ENCODE measurements at places on chromosomes 1 and 21. TPM values are rescaled to one million over a fixed set of nuclear protein-coding genes. Genes with fewer than 3 reads are reported as not detected.
A peak's percentile ranks its signal among the peaks of the same experiment; 100 is the strongest.

DNA sequence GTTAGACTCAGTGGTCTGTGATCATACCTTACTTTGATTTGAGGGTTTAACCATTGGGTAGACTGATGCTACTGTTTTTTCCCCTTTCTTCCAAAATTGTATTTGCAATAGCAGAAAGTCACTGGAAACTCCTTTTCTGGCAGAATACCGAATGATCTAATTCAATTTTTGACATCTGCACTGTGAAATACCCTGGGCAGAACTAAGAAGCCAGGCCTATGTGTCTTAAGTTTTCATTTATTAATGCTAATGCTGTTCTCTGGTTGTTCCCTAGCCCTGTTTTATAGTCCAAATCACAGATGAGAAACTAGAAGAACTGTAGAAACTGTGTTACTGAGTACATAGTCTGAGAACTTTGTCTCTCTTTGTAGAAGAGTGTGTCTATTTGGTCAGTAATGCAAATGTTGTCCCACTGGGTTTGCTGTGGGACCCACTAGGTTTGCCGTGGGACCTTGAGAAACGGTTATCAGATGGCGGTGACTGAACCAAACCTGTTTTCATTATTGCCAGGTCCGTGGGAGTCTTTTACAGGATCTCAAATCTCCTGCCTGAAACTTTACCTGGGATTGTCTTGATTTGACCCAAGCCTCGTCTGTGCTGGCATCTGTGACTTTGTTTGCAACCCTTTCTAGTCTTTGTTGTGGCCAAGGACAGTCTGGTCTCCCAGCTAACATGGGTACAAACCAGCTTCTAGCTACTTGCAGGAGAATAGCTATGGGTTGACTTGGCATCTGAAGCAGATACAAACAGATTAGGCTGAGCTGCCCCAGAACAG, 41.4 kb downstream of the PEX14 start:
- peaks cover 65% of the 10 kb centered on the region for H3K4me1 ChIP-seq
- no peaks in the 10 kb centered on the region for H3K27me3 ChIP-seq

DNA sequence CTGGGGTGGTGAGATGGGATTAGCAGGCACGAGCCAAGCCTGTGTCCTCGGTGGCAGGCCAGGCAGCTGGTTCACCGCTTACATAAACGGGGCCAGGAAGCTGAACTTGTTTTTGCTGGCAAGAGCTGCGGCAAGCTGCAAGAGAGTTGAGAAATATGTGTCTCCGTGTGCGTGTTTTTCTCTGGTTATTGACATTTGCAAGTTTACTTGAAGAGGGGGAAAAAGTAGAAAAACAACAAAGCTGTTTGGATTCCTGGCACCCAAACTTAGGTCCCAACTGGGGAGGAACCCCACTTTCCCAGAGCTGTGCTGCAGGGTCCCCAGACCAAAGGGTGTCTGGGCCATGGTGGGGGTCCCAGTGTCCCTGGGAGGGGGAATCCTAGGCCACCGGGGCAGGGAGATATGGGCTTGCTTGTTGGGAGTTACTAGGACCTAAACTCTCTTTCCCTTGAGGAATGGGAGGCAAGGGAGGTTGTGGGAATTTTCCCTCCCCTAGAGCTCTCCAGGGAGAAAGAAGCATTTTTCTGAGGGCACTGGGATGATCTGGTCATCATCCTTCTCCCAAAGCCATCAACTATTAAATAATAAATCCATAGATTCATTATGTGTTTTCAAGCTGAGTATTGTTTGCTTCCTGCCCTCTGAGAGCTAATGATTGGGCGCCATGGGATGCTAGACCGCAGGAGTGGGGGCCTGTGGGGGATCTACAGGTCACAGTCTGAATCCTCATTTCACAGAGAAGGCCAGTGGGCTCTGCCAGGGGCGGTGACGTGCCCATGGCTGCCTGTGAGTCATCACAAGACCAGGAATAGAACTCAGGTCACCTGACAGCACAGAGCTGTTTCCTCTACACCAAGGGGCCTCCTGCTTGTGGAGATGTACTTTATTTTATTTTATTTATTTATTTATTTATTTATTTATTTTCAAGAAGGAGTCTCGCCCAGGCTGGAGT, 14.8 kb downstream of the IL6R start:
- H3K27ac ChIP-seq, result peak overlapping the region; percentile 89
- H3K36me3 ChIP-seq, result no peaks in the 10 kb centered on the region
- H3K4me3 ChIP-seq, result peak overlapping the region; percentile 54
- peaks cover 87% of the 10 kb centered on the region for H3K4me1 ChIP-seq
- no peaks in the 10 kb centered on the region for H3K27me3 ChIP-seq
- DNase-seq, result peak; percentile 88

DNA sequence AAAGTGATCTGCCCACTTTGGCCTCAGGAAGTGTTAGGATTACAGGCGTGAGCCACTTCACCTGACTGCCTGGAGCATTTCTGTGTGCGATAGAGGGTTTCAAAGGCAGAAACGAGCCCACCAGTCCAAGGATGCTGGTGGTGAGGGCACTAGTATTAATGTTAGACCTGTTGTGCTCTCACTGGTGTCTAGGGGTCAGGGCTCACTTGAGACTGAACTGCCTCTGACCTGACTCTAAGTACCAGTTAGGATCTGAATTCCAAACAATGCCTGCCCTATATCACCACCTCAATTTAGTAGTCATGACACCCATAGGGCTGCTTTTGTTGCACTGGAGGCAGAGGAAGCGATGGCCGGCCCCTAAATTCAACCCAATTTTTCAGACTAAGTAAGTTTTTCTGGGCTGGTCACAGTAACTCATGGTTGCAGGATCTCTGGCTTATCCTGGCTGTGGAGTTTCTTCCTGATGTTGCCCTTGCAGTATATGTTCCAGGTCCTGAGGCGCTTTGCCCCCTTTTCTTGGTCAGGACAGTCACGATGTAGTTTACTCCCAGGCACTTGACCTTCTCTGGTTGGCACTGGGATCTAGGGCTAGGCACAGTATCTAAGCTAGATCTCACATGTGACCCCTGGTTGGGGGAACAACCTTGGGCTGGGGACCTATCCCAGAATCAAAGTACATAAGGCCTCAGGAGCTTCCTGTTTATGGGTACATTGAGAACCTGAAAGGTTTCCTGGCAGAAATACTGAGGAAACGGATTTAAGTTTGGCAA, 4.5 kb downstream of the CCDC17 start:
- no peaks in the 10 kb centered on the region for H3K4me1 ChIP-seq
- peak overlapping the region; percentile 54 for H3K27ac ChIP-seq
- no peaks in the 10 kb centered on the region for H3K27me3 ChIP-seq
- H3K36me3 ChIP-seq, result peaks cover 34% of the 10 kb centered on the region

COL6A1 gene
- 0.39 TPM for total RNA-seq

DNA sequence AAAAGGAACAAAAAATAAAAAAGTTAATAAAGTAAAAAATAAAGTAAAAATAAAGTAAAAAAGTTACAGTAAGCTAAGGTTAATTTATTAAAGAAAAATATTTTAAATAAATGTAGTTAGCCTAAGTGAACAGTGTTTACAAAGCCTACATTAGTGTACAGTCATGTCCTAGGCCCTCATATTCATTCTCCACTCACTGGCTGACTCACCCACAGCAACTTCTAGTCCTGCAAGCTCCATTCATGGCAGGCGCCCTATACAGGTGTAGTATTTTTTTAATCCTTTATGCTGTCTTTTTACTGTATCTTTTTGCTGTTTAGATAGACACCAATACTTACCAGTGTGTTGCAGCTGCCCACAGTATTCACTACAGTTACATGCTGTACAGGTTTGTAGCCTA, 12.4 kb downstream of the ADAR start:
- H3K36me3 ChIP-seq, result peaks cover 66% of the 10 kb centered on the region
- H3K4me3 ChIP-seq, result no peak overlapping the region
- peaks cover 16% of the 10 kb centered on the region for H3K4me1 ChIP-seq
- no peaks in the 10 kb centered on the region for H3K27me3 ChIP-seq
- no peak for DNase-seq
- H3K27ac ChIP-seq, result no peak overlapping the region

FAM72B gene
- 26.6 TPM for total RNA-seq

DNA sequence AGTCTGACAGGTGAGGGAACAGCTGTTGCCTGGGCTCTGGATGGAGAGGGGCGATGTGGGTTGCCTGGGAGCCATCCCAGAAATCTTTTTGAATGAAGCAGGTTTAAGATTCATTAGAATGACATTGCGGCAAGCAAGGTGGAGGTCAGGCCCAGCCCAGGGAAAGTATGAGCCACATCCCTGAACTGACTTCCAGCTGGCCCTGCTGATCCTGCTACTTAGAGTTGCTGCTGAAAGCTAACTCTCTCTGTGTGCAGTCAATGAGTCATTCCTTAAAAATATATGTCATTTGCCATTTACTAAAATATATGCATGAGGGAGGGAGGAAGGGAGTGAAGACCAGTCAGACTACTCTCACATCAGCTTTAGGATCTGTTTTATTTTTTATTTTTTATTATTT, 54.3 kb upstream of the RAB3GAP2 start:
- no peak overlapping the region for H3K4me3 ChIP-seq
- no peak for DNase-seq
- H3K4me1 ChIP-seq, result no peaks in the 10 kb centered on the region
- H3K27me3 ChIP-seq, result peaks cover 6% of the 10 kb centered on the region
- H3K36me3 ChIP-seq, result no peaks in the 10 kb centered on the region
- no peak overlapping the region for H3K27ac ChIP-seq

- H3K36me3 ChIP-seq, result no peaks in the 10 kb centered on the region
- DNase-seq, result no peak
- H3K4me3 ChIP-seq, result no peak overlapping the region
Measured at GRCh38 chr1:116105996-116106395, 5.2 kb upstream of the MAB21L3 start.

SPRR1A gene
- total RNA-seq, result not detected

DNA sequence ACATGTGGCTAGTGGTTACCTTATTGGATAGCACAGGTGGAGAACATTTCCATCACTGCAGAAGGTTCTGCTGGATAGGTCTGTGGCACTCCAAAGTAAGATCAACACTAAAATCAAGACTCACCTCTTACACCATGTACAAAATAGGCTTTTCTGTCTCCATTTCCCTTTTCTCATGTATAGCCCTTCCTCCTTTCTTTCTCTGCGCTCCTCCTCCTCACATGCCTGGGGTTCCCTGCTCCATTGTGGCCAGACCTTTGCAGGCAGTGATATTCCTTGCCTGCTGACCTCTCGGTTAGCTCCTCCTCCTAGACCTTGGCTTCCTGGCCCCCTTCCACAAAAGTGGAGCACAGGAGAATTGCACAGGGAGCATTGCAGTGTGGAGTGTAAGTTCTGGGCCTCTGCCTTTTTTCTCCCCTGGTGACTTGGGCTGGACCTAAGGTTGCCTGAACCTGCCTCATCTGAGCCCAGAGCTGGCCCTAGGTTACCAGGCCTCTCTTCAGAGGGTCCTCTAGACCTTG, 33.2 kb upstream of the RBM15 start:
- no peak for DNase-seq
- H3K36me3 ChIP-seq, result no peaks in the 10 kb centered on the region
- H3K27me3 ChIP-seq, result no peaks in the 10 kb centered on the region
- no peaks in the 10 kb centered on the region for H3K4me1 ChIP-seq
- H3K27ac ChIP-seq, result no peak overlapping the region

F5 gene
- total RNA-seq, result 51.1 TPM

- peak overlapping the region; percentile 84 for H3K4me3 ChIP-seq
- no peaks in the 10 kb centered on the region for H3K27me3 ChIP-seq
- H3K27ac ChIP-seq, result peak overlapping the region; percentile 100
- peak; percentile 60 for DNase-seq
- peaks cover 31% of the 10 kb centered on the region for H3K4me1 ChIP-seq
Measured at GRCh38 chr1:1206966-1207531, 657 bp upstream of the TNFRSF18 start.

DNA sequence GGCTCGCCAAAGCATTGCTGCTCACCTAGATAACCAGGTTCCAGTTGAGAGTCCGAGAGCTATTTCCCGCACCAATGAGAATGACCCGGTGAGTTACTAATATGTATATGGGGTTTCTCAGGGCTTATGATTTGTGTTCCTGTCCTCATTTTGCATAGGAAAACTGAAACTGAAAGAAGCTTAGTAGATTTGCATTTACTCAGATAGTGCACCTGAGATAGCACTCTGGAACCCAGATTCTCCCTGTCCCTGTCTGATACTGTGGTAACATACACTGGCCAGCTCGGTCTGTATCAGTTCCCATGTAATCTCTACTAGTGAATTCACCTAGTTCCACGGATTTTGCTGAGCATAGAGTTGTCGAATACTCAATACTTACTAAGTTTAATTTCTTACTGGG, 28.1 kb downstream of the DAP3 start:
- no peak for DNase-seq
- H3K36me3 ChIP-seq, result peaks cover 20% of the 10 kb centered on the region
- no peaks in the 10 kb centered on the region for H3K27me3 ChIP-seq
- H3K4me1 ChIP-seq, result peaks cover 13% of the 10 kb centered on the region
- no peak overlapping the region for H3K4me3 ChIP-seq

DNA sequence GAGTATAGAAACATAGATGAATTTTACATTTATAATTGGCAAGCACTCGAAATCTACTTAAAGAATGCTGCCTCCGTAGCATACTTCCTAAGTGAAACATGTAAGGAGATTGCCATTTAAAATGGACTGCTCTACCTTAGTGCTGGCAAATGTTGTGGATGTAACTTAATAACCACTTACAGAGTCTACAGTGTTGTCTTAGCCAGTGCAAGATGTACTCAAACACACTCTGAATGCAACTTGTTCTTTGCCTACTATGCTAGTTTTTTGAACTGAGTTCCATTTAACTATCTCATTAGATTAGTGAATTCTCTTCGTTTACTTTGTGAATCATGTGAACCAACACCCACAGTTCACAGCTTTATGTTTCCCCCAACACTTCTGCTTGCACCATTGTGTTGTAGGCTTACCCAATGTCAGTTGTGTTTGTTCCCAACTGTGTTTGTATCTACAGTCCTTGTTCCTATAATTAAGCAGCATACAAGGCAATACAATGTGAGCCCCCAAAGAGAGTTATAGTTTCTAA, 345.5 kb upstream of the LYPLAL1 start:
- no peaks in the 10 kb centered on the region for H3K4me1 ChIP-seq
- H3K36me3 ChIP-seq, result no peaks in the 10 kb centered on the region
- no peak overlapping the region for H3K27ac ChIP-seq
- H3K4me3 ChIP-seq, result no peak overlapping the region
- no peaks in the 10 kb centered on the region for H3K27me3 ChIP-seq

DNA sequence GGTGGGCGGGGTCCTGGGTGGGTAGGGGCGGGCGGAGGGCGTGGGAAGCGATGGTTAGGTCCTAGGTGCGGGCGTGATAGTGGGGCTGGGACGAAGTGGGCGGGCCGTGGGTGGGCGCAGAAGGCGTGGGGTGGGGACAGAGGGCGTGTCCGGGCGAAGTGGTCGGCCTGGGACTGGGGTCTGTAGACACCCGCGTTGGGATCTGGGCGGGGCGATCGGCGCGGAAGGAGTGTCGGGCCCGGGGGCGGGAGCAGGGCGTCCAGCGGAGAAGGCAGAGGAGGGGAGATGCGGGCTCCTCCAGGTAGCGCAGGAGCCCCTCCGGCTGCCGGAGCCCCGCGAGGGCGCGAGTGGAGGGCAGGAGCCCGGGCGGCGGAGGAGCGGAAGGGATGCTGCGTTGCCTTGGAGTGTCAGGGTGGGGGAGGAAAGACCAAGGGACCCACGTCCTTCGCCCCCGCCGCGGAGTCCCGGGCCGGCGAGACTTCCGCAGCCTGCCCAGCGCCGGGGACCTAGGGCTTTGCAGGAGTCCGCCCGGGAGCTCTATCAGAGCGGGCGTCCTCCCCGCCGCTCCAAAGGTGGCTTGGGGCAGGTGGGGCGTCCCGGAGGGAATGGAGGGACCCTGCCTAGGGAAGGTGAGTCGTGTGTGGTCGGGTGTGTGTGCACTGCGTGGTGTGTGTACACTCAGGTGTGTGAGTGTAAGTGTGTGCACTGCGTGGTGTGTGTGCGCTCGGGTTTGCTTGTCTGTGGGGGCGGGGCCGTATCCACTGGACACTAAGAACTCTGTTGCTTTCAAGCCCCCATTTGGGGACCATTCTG, 27.0 kb upstream of the PRSS38 start:
- DNase-seq, result no peak
- peaks cover 11% of the 10 kb centered on the region for H3K4me1 ChIP-seq
- peak overlapping the region; percentile 71 for H3K4me3 ChIP-seq

Data from activated CD4-positive, alpha-beta memory T cell treated with anti-CD3 and anti-CD28 coated beads for 36 hours (primary cell).